Activated T-cell treated with anti-CD3 and anti-CD28 coated beads for 48 hours (primary cell): ENCODE measurements at places on chromosomes 4 and X.

DNA sequence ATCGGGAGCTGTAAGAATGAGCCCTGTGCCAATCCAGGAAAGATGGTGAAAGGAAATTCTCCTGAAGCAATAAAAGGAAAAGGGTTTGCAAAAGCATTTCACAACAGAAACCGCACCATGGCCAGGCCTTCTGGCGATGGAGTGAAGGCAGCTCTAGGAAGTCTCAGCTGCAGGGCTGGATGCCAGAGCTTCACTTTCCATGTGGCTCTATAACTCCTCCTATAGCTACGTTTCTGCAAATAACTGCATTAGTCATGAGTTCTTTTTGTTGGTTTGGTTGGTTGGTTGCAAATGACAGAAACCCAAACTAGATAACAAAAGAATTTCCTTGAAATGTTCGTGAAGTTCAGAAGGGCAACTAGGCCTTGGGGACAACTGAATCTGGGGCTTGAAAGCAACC is 84.6 kb downstream of the RELL1 start:
- DNase-seq = no peak

GRCh38 chrX:87755493-87755892 is 237.9 kb downstream of the KLHL4 start:
- no peak for DNase-seq

DNA sequence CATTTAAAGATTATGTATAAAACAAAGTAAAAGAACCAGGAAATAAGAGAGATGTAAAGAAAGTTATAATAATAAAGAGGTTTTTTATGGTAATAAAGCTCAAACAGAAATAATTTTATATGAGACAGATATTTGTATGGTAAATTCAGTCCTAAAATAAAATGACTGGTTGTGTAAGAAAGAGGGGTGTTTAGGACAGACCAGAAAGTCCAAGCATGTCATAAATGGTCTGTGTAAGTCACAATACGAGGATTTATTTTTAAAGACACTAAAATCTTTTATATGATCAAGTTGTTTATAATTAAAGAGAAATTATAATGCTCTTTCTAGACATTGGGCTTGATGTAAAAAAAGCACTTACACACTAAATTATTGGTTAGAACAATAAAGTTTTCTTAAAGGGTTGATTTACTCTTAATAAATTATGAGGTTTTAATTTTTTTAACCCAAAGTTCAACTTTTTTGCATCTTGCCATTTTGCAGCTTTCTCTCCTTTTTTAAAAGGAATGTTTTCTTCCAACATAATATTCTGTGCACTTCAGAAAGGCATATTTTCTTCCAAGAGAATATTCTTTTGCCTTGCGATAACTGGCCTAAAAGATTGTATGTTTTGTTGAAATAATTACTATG is 61.9 kb upstream of the TCEAL2 start:
- no peak for DNase-seq

- no peak for DNase-seq
Measured at GRCh38 chr4:16171831-16172230, 54.4 kb downstream of the TAPT1 start.

GRCh38 chr4:88681209-88681608 is 16.4 kb downstream of the NAP1L5 start:
- DNase-seq = no peak

- DNase-seq = no peak
Measured at GRCh38 chr4:79650794-79651431, 242.9 kb upstream of the GK2 start.

GRCh38 chr4:56267558-56267957 is 119.7 kb downstream of the AASDH start:
- DNase-seq = no peak

GRCh38 chrX:11588097-11588496 is 77.6 kb downstream of the ARHGAP6 start:
- DNase-seq = no peak

DNA sequence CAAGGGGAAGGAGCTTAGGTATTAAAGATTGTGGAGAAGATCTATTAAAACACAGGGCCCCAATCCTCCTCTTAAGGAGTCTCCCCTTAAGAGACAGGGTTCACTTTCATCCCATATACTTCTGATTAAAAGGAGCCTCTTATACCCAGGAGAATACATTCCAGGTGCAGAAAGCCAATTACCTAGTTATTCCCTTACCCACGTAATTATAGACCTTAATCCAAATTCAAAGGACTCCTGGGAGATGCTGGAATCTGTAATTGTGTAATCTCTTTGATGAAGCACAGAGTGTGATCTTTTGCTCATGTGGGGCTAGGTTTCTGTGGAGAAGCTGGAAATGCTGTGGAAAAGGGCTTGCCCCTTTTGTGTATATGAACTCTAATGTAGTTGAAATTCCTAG is 1.4 kb upstream of the SEC24B start:
- no peak for DNase-seq

DNA sequence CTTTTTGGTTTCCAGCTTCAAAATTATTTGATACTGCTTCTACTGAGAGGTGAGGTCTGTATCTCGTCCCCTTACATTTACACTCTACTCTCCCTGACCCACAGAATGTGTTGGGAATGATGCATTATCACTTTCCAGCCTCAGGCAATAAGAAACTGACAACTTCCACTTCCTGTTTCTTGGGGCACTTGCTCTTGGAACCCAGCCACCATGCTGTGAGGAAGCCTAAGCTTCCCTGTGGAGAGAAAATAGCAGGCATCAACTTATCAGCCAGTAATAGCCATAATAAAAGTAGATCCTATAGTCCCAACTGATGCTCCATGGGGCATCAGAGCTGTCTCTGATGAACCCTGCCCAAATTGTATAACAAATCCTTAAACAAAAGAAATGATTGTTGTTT is 32.6 kb downstream of the RELL1 start:
- no peak for DNase-seq

DNA sequence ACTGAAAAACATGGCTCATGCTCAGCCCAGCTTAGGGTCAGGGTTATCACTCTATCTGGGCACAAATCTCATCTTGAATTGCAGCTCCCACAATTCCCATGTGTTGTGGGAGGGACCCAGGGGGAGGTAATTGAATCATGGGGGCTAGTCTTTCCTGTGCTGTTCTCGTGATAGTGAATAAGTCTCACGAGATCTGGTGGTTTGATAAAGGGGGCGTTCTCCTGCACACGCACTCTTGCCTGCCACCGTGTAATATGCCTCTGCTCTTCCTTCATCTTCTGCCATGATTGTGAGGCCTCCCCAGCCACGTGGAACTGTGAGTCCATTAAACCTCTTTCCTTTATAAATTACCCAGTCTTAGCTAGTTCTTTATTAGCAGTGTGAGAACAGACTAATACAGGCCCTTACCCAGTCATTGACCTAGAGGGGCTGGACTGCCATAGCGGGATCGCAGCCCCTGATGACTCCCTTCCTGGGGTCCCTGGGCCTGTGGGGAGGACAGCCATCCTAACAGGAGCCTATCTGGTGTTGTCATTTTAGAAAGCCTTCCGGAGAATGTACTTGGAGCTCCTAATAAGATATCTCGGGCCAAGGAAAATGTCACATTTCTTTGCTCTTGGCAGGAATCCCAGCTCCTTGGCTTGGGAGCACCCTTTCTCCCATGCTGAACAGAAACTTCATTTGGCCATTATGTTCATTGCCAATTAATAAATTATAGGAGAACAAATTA is 112.6 kb downstream of the PHKA2 start:
- no peak for DNase-seq

DNA sequence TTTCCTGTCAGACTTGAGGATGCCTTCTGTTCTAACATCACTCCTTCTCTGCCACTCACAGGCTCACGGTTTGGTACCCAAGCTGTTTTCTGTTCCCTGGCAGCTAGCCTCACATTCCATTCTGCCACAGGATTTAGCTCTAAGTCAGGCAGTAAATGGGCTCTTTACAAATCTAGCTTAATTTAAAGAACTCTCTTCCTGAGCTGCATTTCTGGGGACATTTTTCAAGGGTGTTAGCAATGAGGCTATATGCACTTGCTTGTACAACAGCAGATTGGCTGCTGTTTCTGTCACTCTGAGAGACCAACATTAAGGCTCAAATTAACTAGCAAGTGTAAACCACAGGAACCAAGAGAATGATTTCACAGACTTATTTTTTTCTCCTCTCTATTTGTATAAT is 337.8 kb upstream of the NOCT start:
- DNase-seq = no peak

GRCh38 chr4:15695240-15695699 is 7.6 kb upstream of the BST1 start:
- DNase-seq = no peak

DNA sequence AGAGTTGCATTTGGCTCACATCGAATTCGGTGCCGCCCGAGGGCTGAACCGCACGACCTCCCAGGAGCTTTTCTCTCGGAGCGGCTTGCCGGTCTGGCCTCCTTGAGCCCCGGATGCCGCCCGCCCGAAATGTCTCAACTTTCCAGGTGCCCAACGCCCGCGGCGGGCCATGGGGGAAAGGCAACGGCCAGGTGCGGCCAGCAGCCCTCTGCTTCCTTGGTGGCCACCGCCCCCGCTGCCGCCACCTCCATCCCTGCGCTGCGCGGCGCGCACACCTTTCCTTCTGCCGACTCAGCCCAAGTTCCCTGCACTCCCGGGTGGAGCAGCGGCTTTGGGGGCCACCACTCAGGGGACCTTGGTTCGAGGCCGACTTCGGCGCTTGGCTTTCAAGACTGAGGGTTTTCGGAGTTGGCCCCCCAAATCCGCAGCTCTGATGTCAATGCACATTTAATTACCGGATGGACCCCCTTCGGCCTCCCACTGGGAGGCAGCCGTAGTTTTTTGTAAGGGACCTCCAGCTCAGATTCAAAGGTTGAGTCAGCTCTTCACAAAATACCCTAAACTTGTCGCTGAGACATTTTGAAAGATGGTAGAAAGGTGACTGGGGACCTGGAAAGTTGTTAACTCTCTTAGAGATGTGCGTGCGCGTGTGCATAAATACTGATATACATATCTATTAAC is 1.1 kb downstream of the AFF2 start:
- no peak for DNase-seq

DNA sequence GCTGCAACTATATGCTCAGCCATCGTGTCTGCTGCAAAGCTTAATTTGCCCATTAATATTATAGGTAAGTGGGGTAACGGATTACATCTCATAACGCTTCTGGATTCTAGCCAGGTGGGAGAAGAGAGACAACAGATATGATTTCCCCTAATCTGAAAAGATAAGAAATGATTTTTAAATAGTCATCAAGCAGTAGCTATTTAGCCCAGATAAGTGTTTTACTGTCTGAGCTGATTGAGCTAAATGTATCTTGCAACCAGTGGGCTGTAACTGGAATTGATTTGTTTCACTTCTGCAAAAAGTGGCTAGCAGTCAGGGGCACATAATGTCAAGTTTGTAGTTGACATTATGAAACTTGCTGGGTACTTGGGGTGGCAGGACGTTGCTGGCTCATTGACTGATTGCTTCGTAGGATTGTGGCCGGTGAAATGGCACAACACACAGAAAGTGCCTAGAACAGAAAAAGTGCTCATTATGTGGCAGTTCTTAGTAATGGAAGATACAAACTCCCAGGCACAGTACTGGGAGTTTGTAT is 18.5 kb downstream of the LAP3 start:
- DNase-seq = no peak

- peak; percentile 65 for DNase-seq
Measured at GRCh38 chrX:153763989-153764755, at the start of gene PLXNB3. TSS of gene PLXNB3 (plus strand) at chrX:153764249. CDS start at chrX:153765536, 1,287 bp downstream.

DNA sequence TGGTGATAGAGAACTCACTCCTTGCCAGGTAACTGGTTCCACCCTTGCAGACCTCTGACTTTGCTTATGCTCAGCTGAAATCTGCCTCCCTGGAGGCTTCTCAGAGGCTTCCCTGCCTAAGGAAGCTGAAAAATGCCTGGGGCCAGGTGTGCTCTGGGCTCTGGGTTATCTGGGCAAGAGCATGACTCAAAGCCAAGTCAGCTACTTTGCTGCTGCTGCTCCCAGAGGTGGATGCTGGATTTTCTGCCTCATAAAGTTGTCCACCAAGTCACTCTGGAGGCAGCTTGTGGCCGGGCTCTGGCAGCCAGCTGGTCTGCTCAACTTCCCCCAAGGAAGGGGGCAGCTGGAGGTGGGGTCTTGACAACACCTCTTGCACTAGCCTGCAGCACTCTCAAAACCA is 132.7 kb downstream of the PJA1 start:
- no peak for DNase-seq

GRCh38 chr4:88870428-88870827 is 172.8 kb upstream of the NAP1L5 start:
- no peak for DNase-seq

- DNase-seq = no peak
Measured at GRCh38 chrX:131841496-131842437, 181.3 kb upstream of the STK26 start.

DNA sequence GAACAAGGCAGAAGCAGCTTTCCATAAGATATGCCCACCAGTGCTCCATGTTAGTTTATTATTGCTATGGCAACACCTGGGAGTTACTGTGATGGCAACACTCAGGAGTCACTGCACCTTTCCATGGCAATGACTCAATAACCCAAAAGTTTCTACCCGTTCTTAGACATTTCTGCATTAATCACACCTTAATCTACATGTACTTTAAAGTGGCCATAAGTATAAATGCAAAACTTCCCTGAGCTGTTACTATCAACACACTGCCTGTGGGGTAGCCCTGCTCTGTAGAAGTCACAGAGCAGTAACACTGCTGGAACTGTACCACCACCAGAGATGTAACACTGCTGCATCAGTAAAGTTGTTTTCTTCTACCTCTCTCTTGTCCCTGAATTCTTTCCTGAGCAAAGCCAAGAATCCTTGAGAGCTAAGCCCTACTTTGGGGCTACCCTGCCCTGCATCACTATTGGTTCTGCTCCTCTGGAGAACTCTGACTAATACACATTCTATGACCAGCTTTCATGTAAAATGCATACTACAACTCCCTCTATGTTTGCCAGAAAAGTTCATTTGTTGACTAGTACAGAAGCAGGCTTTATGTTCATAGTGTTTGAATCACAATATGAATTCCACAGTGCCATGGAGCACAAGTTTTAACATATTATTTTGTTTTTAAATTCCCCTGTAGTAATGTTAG is 43.5 kb upstream of the GPR174 start:
- DNase-seq = no peak

DNA sequence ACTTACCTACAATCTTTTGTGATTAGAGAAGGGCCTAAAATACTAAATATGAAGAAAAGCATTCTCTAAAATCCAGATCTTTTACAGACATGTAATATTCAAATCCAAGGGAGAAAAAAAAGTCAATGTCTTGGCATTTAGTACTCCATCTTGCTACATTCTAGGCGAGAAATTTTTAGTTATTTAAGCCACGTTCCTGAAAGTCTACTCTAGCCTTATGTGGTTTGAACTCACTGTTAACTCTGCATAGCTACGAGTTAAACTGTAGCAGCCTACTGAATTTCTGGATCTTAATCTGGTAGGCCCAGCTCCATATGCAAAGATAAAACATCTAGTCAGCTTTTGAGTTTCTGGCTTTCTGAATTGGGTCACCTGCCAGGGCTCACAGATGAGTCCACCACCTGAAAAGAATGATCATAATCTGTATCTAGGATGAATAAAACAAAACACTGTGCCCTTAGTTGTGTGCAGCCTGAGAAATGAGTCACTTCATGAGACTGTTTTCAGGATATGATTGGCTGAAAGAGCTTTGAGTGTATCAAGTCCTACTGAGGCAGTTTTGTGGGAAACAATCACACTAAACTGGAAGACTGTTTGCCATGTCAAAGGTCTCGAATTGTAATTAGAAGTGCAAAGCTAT is 3.2 kb upstream of the NEK1 start:
- DNase-seq = no peak

- DNase-seq = no peak
Measured at GRCh38 chr4:26144526-26145155, 176.2 kb upstream of the RBPJ start.

GRCh38 chr4:5164221-5164912 is 113.1 kb downstream of the STK32B start:
- DNase-seq = no peak
